ENCODE measurements at places on chromosomes 2 and 18.

DNA sequence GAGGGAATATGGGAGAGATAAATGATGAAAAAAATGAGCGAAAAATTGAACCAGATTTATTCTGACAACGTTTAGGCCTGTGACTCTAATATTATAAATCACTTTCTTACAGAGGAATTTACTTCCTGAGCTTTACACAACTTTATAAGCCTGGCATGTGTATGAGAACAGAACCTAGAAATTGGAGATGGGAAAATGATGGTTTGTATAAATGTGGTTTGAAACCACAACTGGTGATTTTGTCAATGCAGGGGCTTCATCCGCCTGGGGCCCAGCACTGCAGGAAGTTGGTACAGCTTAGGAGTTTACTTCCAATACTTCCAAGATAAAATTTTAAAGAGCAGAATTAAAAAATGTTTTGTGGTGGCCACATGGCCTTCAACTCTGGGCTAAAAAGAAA is 82.3 kb downstream of the VAPA start:
- no peak for DNase-seq

GRCh38 chr2:12271589-12271984 is 445.1 kb upstream of the TRIB2 start:
- no peak for DNase-seq

GRCh38 chr2:233760043-233760442 is at the start of gene UGT1A1:
Gene UGT1A1 (plus strand): TSS chr2:233760270. CDS start chr2:233760288, 18 bp downstream.
- DNase-seq: no peak

DNA sequence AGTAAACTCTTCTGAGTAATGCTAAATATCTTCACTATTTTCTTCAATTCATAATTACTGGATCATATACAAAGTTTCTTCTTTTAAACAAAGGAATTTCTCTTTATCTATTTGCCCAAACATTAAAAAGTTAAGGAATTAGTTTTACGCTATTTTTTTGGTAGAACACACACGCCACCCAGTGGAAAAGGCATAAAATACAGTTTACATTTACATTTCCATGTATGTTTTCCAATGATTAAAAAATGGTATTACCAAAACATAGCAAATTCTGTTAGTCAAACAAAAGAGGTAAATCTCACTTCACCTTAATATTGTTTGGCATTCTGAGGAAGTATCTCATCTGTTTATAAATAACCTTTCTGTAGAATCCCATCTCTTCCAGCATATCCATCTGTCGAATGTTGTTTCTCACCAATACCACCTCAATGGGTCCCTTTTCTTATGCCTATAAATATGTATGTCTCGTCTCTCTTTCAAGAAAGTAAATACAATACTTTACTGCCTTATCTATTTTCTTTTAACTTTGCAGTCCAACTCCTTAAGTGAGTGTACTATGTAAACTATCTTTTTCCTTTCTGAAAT is 7.2 kb downstream of the BOLL start:
- no peak for DNase-seq

- DNase-seq: no peak
Observed at GRCh38 chr2:136121204-136121910, 3.4 kb upstream of the CXCR4 start.

GRCh38 chr2:144975881-144976280 is 456.0 kb upstream of the ZEB2 start:
- no peak for DNase-seq

DNA sequence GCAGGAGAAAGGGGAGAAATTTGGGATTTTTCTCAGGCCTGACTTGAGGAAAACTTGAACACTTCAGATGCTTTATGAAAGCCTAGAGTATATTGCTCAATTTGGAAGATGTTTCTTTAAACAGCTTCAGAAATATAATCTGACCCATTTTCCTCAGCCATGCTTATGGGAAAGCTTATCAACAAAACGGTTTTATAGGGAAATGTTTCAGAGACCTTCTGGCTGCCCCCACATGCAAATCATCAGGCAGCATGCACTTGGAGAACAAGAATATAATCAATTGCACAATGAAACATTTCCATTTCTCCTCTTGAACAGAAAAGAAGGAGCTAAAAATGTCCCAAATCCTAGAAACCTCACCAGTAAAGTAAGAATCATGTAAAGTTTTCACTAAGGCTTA is 411.2 kb upstream of the ETAA1 start:
- no peak for DNase-seq

GRCh38 chr2:120869730-120870466 is 134.2 kb downstream of the GLI2 start:
- DNase-seq: no peak

GRCh38 chr2:97646977-97647376 is 1.1 kb downstream of the COX5B start:
- DNase-seq: no peak

DNA sequence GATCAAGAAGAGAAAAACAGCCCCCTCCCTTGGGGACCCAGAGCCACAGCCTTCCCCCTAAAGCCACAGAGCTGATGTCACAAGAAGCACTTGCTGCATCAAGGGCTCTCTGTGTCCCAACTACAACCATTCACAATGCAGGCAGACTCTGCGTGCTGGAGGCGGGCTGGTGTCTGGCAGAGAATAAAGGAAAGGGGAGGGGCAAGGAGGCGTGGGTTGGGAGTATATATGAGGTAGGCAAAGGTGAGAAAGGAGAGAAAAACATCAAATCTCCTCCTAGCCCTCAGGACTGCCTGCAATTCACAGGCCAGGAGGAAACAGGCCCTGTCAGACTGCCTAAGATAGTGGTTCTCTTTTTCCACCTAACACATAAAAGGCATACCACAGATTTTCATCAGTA is 48.8 kb upstream of the IHH start:
- DNase-seq: no peak

Data from occipital lobe (tissue), 3 donors.